Fibroblast of skin of left quadriceps (primary cell): ENCODE measurements at places on chromosomes 3 and 15.

GRCh38 chr3:119436977-119437376 is 26.4 kb downstream of the TMEM39A start:
- no peak for DNase-seq

DNA sequence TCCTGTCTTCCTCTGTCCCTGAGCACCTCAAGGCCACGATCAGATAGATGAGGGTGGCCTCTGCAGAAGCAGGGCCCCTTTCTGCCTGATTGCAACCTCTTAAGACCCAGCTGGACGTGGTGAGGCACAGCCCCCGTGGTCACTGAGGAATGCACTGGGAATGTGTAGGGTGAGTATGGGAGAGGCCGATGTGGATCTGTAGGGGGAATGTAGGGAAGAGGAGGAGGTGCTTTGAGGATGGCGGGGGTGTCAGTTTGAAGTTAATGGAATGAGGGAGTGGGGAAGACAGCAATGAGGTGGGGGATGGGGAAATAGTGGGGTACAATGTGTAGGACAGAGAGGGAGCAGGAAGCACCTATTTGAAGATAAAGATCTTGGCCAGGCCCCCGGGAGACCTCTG is 785 bp upstream of the IQCF5 start:
- DNase-seq = no peak

GRCh38 chr3:113832477-113833164 is 6.0 kb upstream of the GRAMD1C start:
- DNase-seq = no peak

DNA sequence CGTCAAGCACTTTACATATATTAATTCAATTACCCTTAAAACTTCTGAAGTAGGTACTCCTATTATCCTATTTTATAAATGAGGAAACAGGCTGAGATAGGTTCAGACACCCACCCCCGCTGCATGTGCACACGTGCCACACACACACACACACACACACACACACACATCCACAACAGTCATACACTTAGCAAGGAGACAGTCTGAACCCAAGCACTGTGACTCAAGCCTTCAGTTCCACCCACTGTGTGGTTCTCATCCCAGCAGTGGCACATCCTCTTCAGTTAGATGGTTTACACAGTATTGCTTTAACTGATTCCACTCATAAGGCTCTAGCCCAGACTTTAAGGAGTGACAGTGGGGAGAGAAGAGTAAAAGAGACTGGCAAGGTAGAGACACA is 91.1 kb upstream of the FGF7 start:
- no peak for DNase-seq

DNA sequence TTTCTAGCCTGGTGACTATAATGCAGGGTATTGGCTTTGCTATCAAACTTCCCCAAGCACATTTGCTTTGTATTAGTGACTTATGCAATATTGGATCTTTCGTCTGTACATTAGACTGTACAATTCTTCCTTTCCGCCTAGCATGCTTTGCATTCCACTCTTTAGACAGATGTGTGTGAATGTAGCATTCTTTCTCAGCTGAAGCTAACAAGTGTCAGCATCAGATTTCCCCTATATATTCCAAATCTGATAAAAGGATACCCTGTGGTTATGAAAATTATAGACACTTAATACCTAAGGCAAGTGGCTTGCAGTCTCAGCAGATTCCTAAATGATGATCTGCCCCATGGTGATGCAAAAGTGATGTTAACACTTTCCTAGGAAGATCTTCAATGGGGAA is 360.1 kb downstream of the CNTN4 start:
- peak; percentile 25 for DNase-seq

DNA sequence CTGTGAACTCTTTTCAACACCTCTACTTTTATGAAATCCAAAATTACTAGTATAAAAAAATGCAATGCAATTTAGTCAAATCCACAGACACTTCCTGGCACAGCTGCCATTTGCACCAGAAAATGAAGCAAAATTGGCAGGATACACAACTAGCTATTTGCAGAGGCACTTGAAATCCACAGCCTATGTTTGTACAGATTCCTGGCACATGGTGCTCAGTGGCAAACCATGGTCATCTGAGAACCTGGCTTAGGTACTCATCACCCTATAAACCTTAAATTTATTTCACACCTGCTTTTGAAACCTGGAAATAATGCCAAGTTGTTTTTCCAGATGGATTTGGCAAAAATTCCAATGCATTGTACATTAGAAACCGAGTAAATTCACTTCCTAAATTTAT is 20.2 kb upstream of the PPM1L start:
- DNase-seq = no peak

DNA sequence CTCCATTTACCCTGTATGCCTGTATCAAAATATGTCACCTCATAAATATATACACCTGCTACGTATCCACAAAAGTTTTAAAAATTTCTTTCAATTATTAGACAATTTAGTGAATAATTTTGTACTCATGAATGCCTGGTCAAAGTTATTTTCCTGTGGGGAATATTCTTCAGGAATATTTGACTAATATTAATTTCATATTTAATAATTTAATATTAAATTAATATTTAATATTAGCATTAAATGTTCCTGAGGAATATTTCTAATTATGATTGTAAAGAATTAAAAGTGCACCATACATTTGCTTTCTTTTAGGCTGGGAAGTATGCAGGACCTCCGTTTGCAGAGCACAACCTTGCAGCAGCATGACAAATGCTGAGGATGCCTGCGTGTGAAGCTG is 422.7 kb downstream of the C3orf38 start:
- no peak for DNase-seq

GRCh38 chr3:13705051-13705450 is 156.1 kb downstream of the FBLN2 start:
- no peak for DNase-seq

GRCh38 chr3:8236264-8236663 is 265.4 kb upstream of the LMCD1 start:
- no peak for DNase-seq

DNA sequence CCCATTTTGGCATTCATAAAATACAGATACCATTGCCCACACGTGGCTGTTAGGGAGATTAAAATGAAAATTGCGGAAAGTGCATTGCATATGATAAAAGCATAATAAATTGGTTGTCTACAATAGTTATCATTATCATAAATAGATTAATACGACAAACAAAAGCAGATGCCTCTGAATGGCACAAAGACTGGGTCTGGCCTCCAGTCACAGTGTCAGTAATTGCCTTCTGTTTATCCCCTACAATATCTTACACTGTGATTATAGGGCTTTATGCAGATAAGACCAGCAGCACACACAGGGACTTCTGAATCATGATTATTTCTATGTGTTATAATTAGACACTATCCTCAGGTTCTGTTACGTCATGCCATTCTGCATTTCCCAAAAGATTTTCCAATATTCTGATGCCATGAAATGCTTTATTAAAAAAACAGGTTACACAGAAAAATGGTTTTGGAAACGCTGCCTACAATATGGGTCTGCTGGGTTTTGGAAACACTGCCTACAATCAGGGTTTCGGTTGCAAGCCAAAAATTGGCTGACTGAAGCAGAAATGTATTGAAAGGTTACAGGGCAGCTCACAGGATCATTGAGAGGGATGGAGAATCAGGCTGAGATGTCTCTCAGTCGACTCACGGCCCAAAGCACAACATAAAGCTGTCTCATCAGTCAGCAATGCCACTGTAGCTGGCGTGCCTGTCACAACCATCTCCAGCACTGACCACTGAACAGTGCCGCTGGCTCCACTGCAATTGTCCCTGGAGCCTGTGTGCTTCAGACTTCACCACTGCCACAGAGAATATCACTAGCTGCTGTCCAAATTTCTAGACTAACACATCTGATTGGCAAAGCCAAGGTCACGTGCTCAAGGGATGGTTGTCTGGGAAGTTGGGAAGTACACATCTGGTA is 248.1 kb downstream of the ERC2 start:
- DNase-seq = no peak

- no peak for DNase-seq
Measured at GRCh38 chr15:64029633-64030032, 16.7 kb downstream of the DAPK2 start.

GRCh38 chr15:42033214-42033873 is 12.5 kb upstream of the PLA2G4E start:
- DNase-seq = no peak

DNA sequence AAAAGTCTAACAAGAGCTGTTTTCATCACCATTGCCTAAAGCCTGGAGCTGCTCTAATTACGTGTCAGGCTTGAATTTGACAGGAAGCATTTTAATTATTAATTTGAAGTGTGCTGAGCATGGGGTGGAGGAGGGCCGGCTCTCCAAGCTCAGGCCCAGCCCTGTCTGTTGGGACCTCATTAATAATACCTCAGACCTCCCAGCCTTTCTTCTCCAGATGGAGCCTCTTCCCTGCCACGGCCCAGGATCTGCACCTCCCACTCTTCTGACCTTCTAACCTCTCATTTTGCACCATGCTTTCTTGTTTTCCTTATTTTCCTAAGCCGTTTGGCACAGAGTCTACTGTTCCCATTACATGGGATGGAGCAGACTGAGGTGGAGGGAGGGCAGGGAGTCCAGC is 30.0 kb downstream of the INSYN1 start:
- no peak for DNase-seq

GRCh38 chr3:112056451-112056929 is 22.0 kb downstream of the TMPRSS7 start:
- DNase-seq = peak; percentile 50

- DNase-seq = no peak
Measured at GRCh38 chr3:19420159-19420558, 271.8 kb downstream of the KCNH8 start.

GRCh38 chr3:118960876-118961450 is 73.7 kb downstream of the IGSF11 start:
- DNase-seq = peak; percentile 0

DNA sequence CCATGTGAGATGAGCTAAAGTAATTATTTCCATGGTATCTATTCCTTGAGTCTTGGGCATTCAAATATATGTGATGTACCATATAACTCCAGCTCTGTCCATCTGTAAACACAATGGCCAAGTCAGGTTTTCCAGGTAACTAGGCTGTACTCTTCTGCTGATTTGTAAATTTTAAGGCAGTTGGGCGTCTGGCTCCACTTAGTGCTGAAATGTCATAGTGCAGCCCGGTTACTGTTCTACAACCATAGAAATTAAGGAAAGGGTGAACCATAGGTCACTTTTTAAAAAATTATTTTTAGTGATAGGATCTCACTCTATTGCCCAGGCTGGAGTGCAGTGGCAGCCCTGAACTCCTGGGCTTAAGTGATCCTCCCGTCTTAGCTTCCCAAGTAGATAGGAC is 44.7 kb upstream of the GOLM2 start:
- no peak for DNase-seq

- DNase-seq = no peak
Measured at GRCh38 chr15:97248376-97248775, 712.1 kb upstream of the ARRDC4 start.

GRCh38 chr15:37046876-37047614 is 53.3 kb downstream of the MEIS2 start:
- DNase-seq = no peak

GRCh38 chr15:99102332-99103235 is 2.3 kb upstream of the SYNM start:
- DNase-seq = no peak
